COLO829 (cell line): ENCODE measurements at places on chromosomes 7 and 10.

GRCh38 chr7:83796760-83797159 lies 147.8 kb upstream of the SEMA3E start:
- no peak for DNase-seq

- DNase-seq = no peak
Measured at GRCh38 chr10:123759501-123760031, 93.4 kb downstream of the GPR26 start.

- DNase-seq = no peak
Measured at GRCh38 chr7:131619336-131620305, 63.2 kb upstream of the PODXL start.

GRCh38 chr10:78820007-78820362 lies 248.8 kb upstream of the ZMIZ1 start:
- DNase-seq = no peak

DNA sequence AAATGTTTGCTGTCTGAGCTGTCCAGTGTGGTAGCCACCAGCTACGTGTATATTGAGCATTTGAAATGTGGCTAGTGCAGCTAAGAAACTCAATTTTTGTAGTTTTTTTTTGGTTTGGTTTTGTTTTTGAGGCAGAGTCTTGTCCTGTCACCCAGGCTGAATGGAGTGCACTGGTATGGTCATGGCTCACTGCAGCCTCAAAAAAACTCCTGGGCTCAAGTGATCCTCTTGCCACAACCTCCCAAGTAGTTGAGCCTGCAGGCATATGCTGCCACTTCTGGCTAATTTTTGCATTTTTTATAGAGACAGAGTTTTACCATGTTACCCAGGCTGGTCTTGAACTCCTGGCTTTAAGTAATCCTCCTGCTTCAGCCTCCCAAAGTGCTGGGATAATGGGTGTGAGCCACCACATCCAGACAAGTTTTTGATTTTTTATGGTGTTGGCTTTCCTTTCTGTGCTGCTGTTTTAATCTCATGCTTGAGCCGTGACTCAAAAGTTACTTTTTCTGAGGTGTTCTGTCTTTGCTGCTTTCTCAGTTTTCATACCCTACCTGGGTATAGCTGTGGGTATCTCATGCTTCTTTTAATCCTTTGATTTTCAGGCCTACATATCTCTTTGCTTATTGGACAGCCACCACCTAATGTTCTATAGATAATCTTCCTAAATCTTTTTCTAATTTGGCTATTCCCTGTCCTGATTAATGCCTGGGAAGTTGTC lies 16.0 kb downstream of the WAC start:
- DNase-seq = no peak
